ENCODE measurements at places on chromosomes 5 and 9.
A peak's percentile ranks its signal among the peaks of the same experiment; 100 is the strongest.

DNA sequence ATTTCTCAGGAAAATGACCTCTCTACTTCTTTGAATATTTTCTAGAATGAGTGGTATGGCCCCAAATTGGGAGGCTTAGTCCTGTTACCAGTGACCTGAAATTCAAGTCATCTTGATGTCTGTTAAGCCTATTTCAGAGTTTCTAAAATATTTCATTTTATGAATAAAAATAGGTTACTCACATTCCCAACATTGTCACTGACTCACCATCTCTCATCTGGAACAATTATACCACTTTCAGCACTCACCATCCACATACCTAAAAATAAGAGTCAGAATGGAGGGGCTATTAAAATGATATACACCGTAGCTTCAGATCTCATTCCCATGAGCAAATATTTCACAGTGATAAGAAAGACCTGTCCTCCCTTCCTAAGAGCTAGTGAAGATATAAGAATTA lies 71.8 kb downstream of the KIAA1958 start:
- DNase-seq = no peak

GRCh38 chr5:168409591-168410458 lies 76.4 kb upstream of the RARS1 start:
- DNase-seq = peak; percentile 9

GRCh38 chr9:90891308-90892040 lies 89.9 kb downstream of the SYK start:
- no peak for DNase-seq

- DNase-seq = no peak
These were observed 204.5 kb downstream of the SEMA6A start for GRCh38 chr5:116370149-116370548.

DNA sequence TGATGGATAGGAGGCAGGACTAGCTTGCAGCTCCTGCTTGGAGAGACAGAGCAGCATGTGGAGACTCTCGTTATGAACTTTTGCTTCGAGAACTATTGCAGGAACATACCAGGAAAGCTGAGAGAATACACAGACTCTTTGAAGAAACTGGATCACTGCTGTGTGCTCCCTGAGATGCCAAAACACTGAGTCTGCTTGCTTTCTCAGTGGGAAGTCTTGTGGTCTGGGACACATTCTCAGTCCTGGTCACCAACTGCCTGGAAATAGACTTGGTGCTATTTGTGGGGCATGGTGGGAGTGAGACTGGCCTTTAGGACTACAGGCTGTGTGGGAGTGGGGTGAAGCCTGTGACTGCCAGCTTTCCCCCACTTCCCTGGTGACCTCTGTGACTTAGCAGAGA lies 252.6 kb downstream of the MED10 start:
- no peak for DNase-seq

DNA sequence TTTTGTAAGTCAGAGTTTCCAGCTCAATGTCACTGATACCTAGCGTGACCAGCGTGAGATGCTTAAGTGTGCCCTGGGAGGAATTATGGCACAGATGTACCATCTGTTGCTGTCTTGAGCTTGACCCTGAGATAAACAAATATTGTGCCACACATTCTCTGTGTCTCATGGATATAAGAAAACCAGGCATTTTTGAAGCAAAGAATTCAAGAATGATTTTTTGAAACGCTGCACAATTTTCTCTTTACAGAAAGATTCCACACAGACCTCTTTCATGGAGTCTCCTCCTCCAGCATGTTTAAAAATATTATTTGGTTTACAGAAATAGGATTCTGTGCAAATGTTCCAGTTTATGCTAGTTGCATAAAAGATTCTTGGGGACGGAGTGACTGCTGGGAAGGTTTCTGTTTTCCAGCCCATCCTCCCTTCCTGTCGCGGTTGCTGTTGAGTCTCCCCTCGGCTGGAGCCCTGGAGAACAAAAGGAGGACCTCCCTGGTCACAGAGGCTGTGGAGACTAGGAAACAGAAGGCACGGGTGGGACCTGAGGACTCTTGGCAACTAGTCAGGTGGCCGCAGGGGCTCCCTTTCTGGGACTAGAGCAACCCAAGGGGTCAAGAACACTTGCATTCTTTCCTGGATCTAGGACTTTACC lies 120.8 kb downstream of the RASGRF2 start:
- no peak for DNase-seq

Measured in activated gamma-delta T cell treated with Interleukin-2 at 50 U/mL for 16 hours (primary cell).